ENCODE measurements at places on chromosomes 3 and 15. TPM values are rescaled to one million over a fixed set of nuclear protein-coding genes. Genes with fewer than 3 reads are reported as not detected.

DNA sequence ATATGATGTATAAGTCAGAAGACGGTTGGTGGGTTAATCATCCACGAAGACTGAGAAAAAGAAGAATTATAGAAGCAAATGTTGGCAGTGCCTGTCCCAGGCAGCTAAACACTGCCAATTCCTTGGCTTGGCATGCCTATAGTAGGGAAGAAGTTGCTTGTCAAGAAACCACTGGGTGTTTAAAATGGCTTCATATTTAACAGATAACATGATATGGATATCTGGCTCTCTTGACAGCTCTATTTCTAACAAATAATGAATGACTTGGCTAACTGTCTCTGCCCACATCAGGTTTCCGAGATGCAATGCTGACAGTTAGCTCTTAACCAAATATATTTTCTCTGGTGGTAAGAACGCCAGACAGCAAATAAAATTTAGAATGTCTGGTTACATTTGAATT, 341.7 kb upstream of the KCNMB2 start:
- DNase-seq = peak; percentile 37

ADGRG7 gene
- not detected for total RNA-seq

C3orf20 gene
- total RNA-seq = not detected

DNA sequence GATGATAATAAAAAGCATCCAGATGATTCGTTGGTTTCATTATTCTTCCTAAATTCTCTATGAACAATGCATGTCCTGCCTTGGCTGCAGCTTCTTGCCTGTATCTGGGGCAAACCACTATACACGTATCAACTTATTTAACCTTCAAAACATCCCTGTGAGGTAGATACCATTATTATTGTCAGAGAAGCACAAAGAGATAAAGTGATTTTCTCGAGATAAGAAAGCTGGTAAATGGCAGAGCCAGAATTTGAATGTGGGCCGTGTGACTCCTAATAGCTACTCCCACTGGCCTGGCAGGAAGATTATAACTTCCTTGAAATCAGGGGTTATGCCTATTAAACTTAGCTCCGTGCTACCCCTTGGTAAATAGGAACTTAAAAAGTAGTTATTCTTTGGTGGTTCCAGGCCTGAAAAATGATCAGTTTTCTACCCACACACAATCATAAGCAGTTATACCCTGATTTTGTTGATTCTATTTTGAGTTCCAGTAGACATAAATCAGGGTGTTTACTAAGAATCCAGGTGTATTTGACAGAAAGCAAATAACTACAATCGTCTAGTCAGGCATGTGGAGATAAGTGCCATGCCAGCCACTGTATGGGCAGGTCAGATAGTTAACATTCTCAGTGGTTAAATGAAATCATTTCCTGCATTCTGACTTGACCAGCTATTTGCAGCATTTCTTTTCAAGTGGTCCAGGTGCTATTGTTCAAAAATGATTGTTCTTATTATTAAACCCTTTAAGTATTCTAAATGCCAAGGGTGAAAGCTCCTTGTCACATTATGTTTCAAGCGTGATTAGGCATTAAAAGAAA, 99.2 kb upstream of the LRRN1 start:
- DNase-seq = no peak

- peak; percentile 49 for DNase-seq
These were observed 2.9 kb downstream of the GATA2 start for GRCh38 chr3:128489927-128490649.

GRCh38 chr3:41662288-41662687, 299.6 kb downstream of the ULK4 start:
- peak; percentile 10 for DNase-seq

IL17RE gene
- 1.5 TPM for total RNA-seq

GRCh38 chr3:186598108-186598784, 14.6 kb upstream of the AHSG start:
- DNase-seq = peak; percentile 65

- DNase-seq = peak; percentile 24
These were observed 19.8 kb downstream of the MRPS11 start for GRCh38 chr15:88487178-88487795.

GRCh38 chr3:42709621-42710020, 7.0 kb upstream of the HHATL start:
- no peak for DNase-seq

DNA sequence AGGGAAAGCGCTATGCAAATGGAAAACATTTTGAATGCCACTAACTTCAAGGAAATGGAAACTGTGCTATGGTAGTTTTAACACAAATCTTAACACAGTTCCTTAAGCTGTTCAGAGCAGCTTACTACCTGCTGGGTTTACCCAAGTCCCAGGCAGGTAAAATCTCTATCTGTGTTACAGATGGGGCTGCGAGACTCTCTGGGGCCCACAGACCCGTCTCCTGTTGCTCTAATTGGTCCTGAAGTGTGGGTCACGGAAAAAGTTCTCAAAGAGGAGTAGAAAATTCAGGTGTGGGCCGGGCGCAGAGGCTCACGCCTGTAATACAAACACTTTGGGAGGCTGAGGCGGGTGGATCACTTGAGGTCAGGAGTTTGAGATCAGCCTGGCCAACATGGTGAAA, 16.9 kb upstream of the ZFYVE19 start:
- no peak for DNase-seq

CCR1 gene
- 0.90 TPM for total RNA-seq

GRCh38 chr3:72999951-73000350, 3.3 kb downstream of the PPP4R2 start:
- DNase-seq = no peak

LRRK1 gene
- 18.0 TPM for total RNA-seq

DNA sequence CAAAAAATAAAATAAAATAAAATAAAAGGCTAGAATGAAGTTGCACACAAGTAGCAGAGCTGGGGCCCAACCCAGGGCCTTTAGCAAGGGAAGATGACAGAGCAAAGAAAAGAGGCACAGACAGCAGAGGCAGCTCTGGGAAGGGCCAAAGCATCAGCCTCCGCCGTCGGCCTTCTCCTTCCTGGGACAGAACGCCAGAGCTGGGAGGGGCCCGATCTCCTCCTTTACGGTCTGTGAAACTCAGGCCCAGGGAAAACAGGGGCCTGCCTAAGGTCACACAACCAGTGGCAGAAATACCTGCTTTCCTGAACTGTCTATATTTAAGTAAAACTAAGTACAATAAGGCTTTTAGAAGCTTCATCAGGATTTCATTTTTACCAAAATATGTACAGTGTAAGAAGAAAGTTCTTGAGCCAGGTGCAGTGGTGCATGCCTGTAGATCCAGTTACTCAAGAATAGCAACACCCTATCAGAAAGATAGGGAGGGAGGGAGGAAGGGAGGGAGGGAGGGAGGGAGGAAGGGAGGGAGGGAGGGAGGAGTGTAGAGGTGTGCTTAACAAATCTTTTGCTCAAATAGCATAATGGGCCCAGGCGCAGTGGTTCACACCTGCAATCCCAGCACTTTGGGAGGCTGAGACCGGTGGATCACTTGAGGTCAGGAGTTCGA, 43.0 kb upstream of the MUC4 start:
- DNase-seq = no peak

GRCh38 chr15:98926236-98926635, 81.4 kb downstream of the PGPEP1L start:
- DNase-seq = no peak

DNA sequence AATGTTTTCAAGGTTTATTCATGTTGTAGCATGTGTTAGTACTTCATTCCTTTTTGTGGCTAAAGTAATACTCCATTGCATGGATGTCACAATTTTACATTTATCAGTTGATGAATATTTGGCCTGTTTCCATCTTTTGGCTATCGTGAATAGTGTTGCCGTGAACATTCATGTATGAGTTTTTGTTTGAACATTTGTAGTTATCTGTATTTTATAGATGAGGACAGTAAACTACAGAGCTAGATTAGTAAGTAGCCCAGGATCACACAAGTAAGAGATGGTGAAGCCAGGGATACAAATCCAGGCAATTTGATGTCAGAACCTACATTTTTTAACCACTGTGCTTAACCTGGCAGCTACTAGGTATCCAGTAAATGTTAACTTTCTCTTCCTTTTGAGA, 63.2 kb downstream of the ASTE1 start:
- DNase-seq = no peak

GRCh38 chr3:3180456-3180855, 965 bp upstream of the CRBN start:
- no peak for DNase-seq

DNA sequence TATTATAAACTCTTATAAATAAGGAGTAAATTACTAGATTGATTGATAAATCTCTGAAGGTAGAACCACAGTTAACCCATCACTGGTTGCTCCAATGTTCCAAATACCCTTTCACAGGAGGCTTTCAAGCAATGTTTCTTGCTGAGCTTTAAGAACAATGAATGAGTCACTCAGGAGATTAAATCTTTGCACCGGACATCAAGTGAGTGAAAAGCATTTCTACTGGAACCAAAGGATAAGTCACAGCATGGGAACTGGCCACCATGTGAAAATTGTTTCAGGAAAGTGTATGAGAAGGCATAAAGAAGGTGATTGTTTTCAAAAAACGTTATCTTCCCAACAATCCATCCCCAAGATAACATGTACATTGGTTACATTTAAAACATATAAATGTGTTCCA, 90.6 kb downstream of the CNTN3 start:
- DNase-seq = peak; percentile 63

- no peak for DNase-seq
These were observed 284.1 kb upstream of the STT3B start for GRCh38 chr3:31248563-31248992.

DNA sequence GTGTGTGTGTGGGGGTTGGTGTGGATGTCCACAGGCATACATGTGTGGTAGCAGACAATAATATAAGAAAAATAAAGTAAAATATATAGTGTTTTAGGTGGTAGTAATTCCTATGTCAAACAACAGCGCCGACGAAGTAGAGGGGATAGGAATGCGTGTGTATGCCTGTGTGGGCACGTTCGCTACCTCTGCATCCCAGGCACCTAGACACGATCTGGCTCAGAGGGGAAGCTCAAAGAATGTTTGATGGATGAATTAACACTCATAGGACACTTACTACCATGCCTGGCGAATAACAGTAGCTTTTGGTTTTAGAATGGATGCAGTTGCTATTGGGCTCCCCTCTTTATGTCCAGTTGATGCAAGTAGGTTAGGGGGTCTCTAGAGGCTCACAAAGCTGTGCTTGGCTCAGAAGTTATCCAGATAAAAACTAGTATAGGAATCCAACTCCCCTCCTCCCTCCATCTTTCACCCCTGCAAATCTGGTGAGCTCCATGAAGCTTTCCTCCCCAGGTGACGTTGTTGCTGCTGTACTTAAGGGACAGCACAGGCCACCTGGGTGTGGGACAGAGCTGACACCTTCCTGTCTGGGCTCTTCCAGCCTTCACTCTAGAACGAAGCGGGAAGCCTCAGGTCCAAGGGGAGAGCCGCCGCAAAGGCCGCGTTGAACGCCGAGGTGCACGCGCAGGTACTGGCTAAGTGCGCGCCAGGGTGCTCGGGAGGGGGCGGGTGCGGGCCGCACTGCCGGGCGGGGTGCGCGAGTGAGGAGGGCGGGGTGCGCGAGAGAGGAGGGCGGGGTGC, 192.6 kb upstream of the LYSMD4 start:
- no peak for DNase-seq

- DNase-seq = no peak
These were observed 1.8 kb upstream of the SRP14 start for GRCh38 chr15:40040770-40041169.

- DNase-seq = peak; percentile 40
These were observed 871 bp downstream of the MAP1A start for GRCh38 chr15:43518197-43518761.

- DNase-seq = peak; percentile 72
These were observed 42.0 kb upstream of the SPTSSB start for GRCh38 chr3:161413127-161413854.

GRCh38 chr15:70867911-70868467, 14.0 kb upstream of the LARP6 start:
- DNase-seq = peak; percentile 91

- peak; percentile 70 for DNase-seq
These were observed 67.0 kb downstream of the ZNF609 start for GRCh38 chr15:64527263-64527984.

- DNase-seq = no peak
These were observed 13.2 kb downstream of the ADAMTS9 start for GRCh38 chr3:64674591-64675076.

- DNase-seq = peak; percentile 72
These were observed 162.2 kb downstream of the VGLL4 start for GRCh38 chr3:11481556-11481955.
